ENCODE measurements at places on chromosomes 2 and 18. TPM values are rescaled to one million over a fixed set of nuclear protein-coding genes. Genes with fewer than 3 reads are reported as not detected.

The G6PC2 gene
- total RNA-seq: not detected

The SCYGR4 gene
- total RNA-seq: not detected

The KIF5C gene
- total RNA-seq: 0.39 TPM

The MC5R gene
- not detected for total RNA-seq

The CD302 gene
- 2.3 TPM for total RNA-seq

The AGPS gene
- total RNA-seq: 41.8 TPM

The ABCG8 gene
- not detected for total RNA-seq

The MDH1B gene
- 1.1 TPM for total RNA-seq

The AFF3 gene
- total RNA-seq: not detected

The RAB6D gene
- not detected for total RNA-seq

The CENPA gene
- total RNA-seq: 39.4 TPM

The IHH gene
- total RNA-seq: 0.45 TPM

The RBKS gene
- 8.1 TPM for total RNA-seq

The RNF25 gene
- total RNA-seq: 55.8 TPM

The LRRTM1 gene
- total RNA-seq: not detected

The ANKRD30BL gene
- total RNA-seq: not detected

Data from A549 treated with GW870086 at 1 μM for 4 hours (cell line).